ENCODE measurements at places on chromosomes 13 and 19.

GRCh38 chr13:20964904-20965303, 62.4 kb upstream of the XPO4 start:
- peak; percentile 31 for DNase-seq

- peak; percentile 55 for DNase-seq
Measured at GRCh38 chr13:96052656-96053002, 572 bp downstream of the UGGT2 start.

- no peak for DNase-seq
Measured at GRCh38 chr13:48625413-48626076, 28.2 kb upstream of the CYSLTR2 start.

DNA sequence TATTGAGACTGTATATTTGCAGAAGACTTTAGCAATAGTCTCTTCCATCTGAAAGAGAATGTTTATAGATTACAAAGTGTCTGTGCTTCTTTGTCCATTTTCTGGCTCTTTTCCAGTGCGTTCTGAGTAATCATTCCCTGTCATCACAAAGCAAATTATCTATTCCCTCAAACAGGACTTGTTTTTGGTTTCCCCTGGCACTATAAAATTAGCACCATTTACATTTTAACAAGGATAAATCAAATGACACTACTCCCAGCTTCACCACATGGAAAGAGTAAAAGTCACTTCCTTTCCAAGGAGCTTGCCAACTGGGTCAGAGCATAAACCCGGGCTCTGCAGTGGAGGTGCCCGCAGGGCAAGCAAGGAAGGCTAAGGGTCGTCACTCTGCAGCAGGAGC, 88.1 kb downstream of the SHISA2 start:
- DNase-seq = peak; percentile 45

GRCh38 chr13:24254146-24254841, 55.1 kb upstream of the C1QTNF9 start:
- DNase-seq = no peak

GRCh38 chr19:48660852-48661710, 11.7 kb downstream of the NTN5 start:
- peak; percentile 89 for DNase-seq

DNA sequence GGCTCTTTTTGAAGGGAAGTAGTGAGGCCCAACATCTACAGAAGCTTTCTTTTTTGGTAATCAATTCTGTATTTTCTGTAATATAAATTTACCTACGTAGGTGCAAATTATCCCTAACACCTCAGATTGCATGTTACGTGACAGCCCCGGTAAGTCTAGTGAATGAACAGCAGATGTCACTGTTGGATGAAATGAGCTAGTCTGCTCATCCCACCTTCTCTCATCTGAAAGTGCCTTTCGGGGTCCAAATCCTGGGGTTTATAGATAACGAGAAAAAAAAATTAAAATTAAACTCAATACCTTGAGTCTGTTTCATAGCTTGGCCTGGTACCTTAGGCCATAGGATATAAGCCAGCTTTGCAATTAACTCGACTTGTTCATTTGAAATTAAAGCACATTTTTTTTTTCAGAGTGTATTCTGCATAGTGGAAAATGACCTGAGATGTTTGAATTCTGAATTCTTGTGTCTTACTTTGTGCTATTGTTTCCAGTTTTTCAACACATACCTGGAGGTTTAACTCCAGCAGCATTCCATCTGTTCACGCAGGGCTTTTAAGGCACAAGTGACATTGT, 548.2 kb downstream of the GPC5 start:
- peak; percentile 4 for DNase-seq

DNA sequence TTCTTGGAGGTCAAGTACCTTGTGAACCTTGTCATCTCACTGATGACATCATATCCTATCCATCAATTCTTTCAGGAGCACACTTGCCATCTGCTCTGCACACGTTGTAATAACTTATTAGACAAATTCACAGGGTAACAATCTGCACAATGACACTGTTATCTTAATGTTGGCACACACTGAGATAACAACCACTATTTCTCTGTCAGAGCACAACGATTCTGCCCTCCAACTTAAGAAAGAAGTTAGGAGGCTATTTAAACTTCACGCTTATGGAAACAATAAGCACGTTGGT, 351.3 kb downstream of the DACH1 start:
- DNase-seq = no peak

DNA sequence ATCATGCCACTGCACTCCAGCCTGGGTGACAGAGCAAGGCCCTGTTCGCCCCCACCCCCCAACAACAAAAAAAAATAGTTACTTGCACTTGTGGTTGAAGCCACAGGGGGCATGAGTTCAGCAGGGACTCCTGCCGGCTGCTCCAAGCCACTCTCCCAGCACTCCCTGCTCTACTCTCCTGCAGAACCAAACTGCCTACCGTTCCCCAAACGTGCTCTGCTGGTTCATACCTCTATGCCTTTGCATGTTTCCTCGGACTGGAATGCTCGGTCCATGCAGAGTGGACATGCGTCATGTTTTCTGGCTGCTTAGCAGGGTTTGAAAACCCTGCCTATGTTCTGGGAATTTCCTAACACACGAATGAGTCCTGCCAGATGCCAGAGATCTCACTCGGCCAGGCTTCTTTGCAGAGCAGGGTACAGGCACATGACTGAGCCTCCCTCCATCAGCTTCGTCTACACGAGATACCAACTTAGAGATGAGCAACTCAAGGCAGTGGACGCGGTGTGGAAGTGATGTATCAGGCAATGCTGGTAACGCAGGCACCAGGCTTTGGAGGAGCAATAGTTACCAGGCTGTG, 8.5 kb upstream of the SLC25A15 start:
- peak; percentile 22 for DNase-seq

GRCh38 chr19:55216461-55217198, 7.3 kb upstream of the PTPRH start:
- DNase-seq = peak; percentile 100

DNA sequence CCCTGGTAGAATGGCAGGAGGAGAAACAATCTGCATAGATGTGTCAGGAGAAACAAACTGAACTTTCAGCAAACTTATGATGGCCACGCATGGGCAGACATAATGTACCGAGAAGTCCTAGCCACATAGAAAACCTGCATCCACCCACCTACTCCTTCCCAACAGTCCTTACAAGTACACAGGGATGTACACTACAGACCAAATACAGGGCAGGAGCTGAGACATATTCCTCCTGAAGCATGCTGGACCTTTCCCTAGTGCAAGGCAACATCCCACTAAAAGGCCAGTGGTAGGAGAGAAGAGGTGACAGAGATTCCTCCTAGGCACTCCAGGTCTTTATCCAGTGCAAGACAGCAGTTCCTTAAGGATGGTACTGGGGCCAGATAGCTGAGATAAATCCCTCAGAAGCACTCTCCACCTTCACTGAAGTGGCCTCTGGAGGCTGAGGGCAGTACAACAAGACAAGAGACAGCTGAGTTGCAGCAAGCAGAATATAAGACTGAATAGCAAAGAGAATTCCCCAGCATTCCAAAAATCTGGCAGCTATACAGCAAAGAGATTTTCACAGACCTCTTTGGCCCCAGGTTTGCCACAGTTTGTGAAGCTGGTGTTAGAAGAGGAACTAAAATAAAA, 18.3 kb downstream of the VWA8 start:
- peak; percentile 49 for DNase-seq

- peak; percentile 59 for DNase-seq
Measured at GRCh38 chr13:73722120-73722519, 412.1 kb downstream of the KLF12 start.

GRCh38 chr19:4431296-4431695, 26.3 kb downstream of the UBXN6 start:
- no peak for DNase-seq

DNA sequence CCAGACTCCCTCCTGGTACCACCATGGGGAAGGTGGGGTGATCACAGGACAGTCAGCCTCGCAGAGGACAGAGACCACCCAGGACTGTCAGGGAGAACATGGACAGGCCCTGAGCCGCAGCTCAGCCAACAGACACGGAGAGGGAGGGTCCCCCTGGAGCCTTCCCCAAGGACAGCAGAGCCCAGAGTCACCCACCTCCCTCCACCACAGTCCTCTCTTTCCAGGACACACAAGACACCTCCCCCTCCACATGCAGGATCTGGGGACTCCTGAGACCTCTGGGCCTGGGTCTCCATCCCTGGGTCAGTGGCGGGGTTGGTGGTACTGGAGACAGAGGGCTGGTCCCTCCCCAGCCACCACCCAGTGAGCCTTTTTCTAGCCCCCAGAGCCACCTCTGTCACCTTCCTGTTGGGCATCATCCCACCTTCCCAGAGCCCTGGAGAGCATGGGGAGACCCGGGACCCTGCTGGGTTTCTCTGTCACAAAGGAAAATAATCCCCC, 505 bp upstream of the CEACAM5 start:
- no peak for DNase-seq

GRCh38 chr19:371501-372168, 27.0 kb upstream of the MIER2 start:
- no peak for DNase-seq

DNA sequence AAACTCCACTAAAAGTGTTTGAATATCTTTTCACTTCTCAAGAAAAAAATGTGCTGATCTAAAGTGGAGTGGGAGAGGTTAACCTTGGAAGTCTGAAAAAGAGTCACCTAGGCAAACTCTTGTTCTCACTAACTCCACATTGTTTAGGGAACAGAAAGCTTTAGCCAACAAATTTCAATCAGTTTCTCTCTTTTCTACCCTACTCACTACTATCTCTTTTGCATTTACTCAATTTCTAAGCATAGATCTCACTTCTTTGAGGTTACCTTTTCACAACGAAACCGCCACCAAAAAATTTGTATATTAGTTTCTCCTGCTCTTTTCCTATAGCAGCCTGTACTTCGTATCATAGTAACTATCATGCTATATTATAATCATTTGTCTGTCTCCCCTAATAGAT, 6.3 kb downstream of the NHLRC3 start:
- DNase-seq = no peak
